ENCODE measurements at places on chromosomes 6 and 20. TPM values are rescaled to one million over a fixed set of nuclear protein-coding genes. Genes with fewer than 3 reads are reported as not detected.

Gene KHDRBS2
- total RNA-seq: not detected

Gene DDR1
- 58.3 TPM for total RNA-seq

Gene HRH3
- not detected for total RNA-seq

Gene TMEM74B
- 1.7 TPM for total RNA-seq

- no peak for DNase-seq
Measured at GRCh38 chr20:16806886-16807285, 58.7 kb downstream of the OTOR start.

GRCh38 chr20:61364147-61364546 lies 112.1 kb downstream of the CDH4 start:
- DNase-seq: no peak

- no peak for DNase-seq
Measured at GRCh38 chr20:34347571-34347970, 15.5 kb upstream of the ITCH start.

DNA sequence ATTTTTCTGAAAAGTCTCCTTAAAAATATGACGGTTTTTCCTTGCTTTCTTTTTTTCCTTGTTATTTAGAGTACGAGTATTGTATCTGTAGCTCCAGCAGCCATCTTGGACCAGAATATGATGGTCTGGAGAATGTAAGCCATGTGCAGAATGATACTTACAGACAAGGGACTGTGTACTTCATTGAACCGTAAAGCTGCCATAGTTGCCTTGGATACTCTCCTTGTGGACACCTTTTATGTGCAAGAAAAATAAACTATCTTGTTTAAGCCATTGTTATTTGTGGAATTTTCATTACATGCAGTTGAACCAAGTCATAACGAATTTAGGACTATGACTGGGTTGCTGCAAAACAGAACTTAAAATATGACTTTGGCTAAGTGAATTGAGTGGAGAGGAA lies 485.8 kb upstream of the CITED2 start:
- no peak for DNase-seq

DNA sequence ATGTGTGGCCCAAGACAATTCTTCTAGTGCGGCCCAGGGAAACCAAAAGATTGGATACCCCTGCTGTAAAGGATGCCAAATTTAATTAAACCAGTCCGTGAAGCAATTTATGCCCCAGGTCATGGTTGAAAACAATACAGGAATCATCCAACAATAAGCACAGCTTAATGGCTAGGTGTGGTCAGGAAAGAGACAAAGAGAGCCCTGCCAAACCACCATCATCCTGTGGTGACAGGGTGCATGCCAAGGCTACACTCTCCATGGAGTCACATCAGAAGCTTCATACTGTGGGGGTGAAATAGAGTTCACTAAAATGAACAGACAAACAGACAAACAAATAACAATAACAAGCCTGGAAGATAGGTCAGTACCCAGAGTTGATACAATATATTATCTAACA lies 62.7 kb downstream of the DZANK1 start:
- no peak for DNase-seq

DNA sequence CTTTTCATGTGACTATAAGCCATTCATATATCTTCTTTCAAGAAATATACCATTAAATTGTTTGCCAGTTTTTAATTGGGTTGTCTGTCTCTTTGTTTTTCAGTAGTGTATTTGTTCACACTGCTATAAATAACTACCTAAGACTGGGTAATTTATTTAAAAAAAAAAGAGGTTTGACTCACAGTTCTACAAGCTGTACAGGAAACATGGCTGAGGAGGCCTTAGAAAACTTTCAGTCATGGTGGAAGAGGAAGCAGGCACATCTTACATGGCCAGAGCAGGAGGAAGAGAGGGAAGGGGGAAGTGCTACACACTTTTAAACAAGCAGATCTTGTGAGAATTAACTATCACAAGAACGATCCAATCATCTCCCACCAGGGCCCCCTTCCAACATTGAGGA lies 255.3 kb downstream of the EPM2A start:
- no peak for DNase-seq

DNA sequence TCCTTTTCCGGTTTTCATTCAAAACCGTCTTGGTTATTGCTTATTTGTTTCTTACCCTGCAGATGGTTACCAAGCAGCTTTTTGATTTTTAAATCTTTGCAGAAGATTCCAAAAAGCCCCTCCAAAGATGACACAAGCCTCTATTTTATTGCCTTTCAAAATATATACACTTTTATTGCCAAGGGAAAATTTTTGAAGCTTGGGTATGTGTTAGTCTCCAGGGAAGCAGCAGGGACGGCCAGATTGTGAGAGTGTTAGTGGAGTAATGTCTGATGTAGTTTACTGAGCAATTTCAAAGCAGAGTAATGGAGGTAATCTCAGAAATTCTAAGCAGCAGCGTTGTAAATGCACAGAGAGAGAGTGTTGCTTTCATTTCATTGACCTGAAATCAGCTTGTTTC lies 193.8 kb downstream of the FARS2 start:
- no peak for DNase-seq

- DNase-seq: no peak
Measured at GRCh38 chr20:63006540-63007359, at the start of gene BHLHE23. Gene BHLHE23 (minus strand): TSS chr20:63006964. CDS start chr20:63006774, 190 bp downstream.
